ENCODE measurements at places on chromosomes 3 and 15. TPM values are rescaled to one million over a fixed set of nuclear protein-coding genes. Genes with fewer than 3 reads are reported as not detected.

The INSYN1 gene
- total RNA-seq, result not detected

The CD200 gene
- 0.86 TPM for total RNA-seq

The NRROS gene
- total RNA-seq, result 39.9 TPM

The IL17RE gene
- 1.3 TPM for total RNA-seq

The TLR9 gene
- 0.52 TPM for total RNA-seq

The CLRN1 gene
- total RNA-seq, result not detected

The EFHB gene
- total RNA-seq, result not detected

The CCR3 gene
- total RNA-seq, result 0.34 TPM

The NEK10 gene
- total RNA-seq, result 0.74 TPM

- DNase-seq, result no peak
- peaks cover 2% of the 10 kb centered on the region for H3K4me1 ChIP-seq
- H3K27ac ChIP-seq, result no peak overlapping the region
- no peaks in the 10 kb centered on the region for H3K36me3 ChIP-seq
- H3K4me3 ChIP-seq, result no peak overlapping the region
- peaks cover 8% of the 10 kb centered on the region for H3K27me3 ChIP-seq
Measured at GRCh38 chr15:40121911-40122638, 13.4 kb upstream of the BMF start.

GRCh38 chr15:90946941-90947576 lies 7.6 kb upstream of the RCCD1 start:
- H3K27ac ChIP-seq, result no peak overlapping the region
- H3K4me1 ChIP-seq, result no peaks in the 10 kb centered on the region
- H3K27me3 ChIP-seq, result no peaks in the 10 kb centered on the region
- peaks cover 60% of the 10 kb centered on the region for H3K36me3 ChIP-seq
- no peak overlapping the region for H3K4me3 ChIP-seq

DNA sequence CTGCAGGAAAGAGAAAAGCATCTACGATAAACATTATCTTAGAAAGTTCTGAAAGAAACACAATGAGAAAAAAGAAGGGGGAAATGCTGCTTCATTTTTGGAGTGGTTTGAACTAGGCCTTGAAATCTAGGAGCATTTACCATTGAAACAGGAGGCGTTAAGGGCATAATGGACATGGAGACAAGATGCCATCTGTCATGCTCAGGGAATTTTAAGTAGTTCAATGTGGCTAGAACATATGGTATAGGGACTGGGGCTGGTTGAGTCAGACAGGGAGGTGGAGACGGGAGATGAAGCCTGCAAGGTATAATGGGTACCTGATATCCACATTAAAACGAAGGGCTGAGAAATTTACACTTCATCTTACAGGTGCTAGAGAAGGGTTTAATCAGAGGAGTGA lies 10.4 kb upstream of the PLAAT1 start:
- no peak overlapping the region for H3K4me3 ChIP-seq
- H3K36me3 ChIP-seq, result no peaks in the 10 kb centered on the region
- H3K4me1 ChIP-seq, result no peaks in the 10 kb centered on the region
- no peaks in the 10 kb centered on the region for H3K27me3 ChIP-seq
- no peak for DNase-seq

GRCh38 chr15:62968699-62969098 lies 73.8 kb upstream of the TPM1 start:
- peaks cover 11% of the 10 kb centered on the region for H3K27me3 ChIP-seq
- no peak for DNase-seq
- H3K36me3 ChIP-seq, result no peaks in the 10 kb centered on the region
- no peak overlapping the region for H3K27ac ChIP-seq
- no peak overlapping the region for H3K4me3 ChIP-seq
- no peaks in the 10 kb centered on the region for H3K4me1 ChIP-seq

DNA sequence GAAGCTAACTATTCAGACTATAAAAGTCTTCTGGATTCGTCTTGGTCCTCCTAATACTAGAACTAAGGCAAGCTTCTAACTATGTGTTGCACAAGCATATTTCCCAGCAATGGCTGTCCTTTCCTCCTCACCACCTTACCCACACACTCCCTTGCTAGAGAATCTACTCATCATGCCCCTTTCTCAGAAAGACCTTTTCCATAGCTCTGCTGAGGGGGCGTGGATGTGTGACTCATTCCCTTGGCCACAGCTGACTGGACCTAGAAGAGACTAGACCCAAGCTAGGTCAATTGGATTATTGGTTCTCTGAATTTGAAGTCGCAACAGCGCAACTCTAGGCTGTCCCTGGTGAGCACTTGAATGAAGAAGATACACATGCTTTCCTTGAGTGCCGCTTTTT lies 47.1 kb downstream of the ERC2 start:
- H3K4me1 ChIP-seq, result no peaks in the 10 kb centered on the region
- no peak for DNase-seq
- H3K27me3 ChIP-seq, result peaks cover 6% of the 10 kb centered on the region
- H3K4me3 ChIP-seq, result no peak overlapping the region

DNA sequence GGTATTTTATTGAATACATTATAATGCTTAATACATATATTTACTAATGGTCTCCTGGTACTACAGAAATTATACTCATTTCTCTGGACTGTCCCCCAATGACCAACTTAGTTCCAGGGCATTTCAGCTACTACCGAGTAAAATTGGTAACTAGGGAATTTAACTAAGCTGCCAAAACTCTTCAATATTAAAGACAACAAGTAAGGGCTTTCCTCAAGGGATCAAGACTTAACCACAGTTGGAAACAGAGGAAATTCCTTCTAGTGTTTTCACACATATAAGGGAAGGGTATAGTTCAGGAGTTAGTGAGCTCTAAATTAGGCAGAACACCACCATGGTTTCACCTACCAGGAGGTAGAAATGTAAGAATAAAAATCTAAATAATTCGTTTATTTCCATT lies 357.4 kb downstream of the TBL1XR1 start:
- H3K27ac ChIP-seq, result no peak overlapping the region
- H3K27me3 ChIP-seq, result peaks cover under 1% of the 10 kb centered on the region
- no peaks in the 10 kb centered on the region for H3K36me3 ChIP-seq
- no peaks in the 10 kb centered on the region for H3K4me1 ChIP-seq
- DNase-seq, result no peak

- no peak for DNase-seq
- no peaks in the 10 kb centered on the region for H3K27me3 ChIP-seq
- no peaks in the 10 kb centered on the region for H3K36me3 ChIP-seq
Measured at GRCh38 chr15:71251584-71252043, 136.3 kb downstream of the THSD4 start.

DNA sequence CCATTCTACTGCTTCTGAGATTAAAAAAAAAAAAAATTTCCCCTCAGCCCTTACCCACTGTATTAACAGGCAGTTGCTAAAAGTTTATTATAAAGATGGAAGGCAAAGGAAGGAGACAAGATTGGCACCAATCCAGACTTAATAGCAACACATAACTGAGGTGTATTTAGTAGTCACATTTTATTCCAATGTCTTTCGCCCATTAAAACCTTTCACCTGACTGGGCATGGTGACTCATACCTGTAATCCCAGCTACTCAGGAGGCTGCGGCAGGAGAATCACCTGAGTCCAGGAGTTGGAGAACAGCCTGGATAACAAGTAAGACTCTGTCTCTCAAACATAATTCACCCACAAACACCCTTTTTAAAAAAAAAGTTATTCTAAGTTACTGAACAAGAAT lies 4.4 kb downstream of the ACAP2 start:
- no peak overlapping the region for H3K4me3 ChIP-seq
- H3K36me3 ChIP-seq, result peaks cover 17% of the 10 kb centered on the region
- no peak overlapping the region for H3K27ac ChIP-seq
- H3K27me3 ChIP-seq, result no peaks in the 10 kb centered on the region
- H3K4me1 ChIP-seq, result peaks cover 33% of the 10 kb centered on the region

DNA sequence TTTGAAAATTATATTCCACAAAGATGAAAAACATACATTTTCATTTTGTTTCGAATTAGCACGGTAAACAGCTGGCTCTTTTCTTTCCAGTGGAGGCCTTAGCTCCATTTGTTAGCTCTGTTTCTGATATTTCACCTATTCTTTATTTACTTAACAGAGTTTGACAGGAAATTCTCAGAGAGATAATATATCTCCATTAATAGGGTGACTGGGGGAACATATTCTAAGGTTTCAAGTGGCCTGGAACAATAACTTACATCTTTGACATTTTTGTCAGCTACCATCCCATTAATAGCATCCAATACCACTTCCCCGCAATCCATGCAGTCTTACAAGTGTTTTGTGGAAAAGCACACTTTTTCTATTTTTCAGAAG lies 577.6 kb upstream of the MDFIC2 start:
- no peaks in the 10 kb centered on the region for H3K4me1 ChIP-seq
- H3K4me3 ChIP-seq, result no peak overlapping the region
- H3K36me3 ChIP-seq, result no peaks in the 10 kb centered on the region
- no peaks in the 10 kb centered on the region for H3K27me3 ChIP-seq

- H3K27ac ChIP-seq, result no peak overlapping the region
- no peaks in the 10 kb centered on the region for H3K4me1 ChIP-seq
Measured at GRCh38 chr3:5840056-5840455, 652.5 kb downstream of the EDEM1 start.

DNA sequence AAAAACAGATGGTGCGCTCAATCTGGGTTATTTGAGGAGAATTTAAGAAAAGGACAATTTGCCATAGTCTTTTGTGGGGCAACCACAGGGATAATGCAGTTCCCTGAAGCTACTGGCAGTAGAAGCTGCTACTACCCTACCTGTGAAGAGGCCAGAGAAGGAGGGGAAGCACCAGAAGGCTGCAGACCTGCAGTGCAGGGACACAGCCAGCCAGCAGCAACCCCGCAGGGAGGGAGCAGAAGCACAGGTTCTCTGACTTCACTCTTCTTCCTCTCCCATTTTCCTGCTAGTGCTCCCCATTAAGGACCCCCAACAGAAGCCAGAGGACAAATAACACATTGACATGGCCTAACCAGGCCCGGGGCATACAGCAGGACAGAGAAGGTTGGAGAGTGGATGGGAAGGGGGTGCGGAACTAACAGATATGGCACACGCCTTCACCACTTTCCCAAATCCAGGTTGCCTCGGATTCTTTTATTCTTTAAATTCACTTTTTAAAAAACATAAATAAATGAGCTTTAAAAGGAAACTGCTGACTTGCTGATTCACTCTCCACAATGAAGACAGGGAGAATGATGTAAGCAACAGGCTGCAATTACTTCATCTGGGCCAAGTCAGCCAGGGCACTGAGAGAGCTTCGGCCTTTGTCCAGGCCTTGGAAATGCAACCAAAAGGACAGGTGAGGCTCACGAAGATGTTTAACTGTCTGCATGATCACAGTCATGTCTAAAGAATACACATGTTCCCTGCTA lies 30.1 kb downstream of the POPDC2 start:
- DNase-seq, result no peak
- no peaks in the 10 kb centered on the region for H3K36me3 ChIP-seq
- peaks cover 4% of the 10 kb centered on the region for H3K27me3 ChIP-seq
- no peak overlapping the region for H3K27ac ChIP-seq
- H3K4me1 ChIP-seq, result peaks cover 33% of the 10 kb centered on the region

GRCh38 chr3:150449169-150449721 lies 41.1 kb downstream of the TSC22D2 start:
- H3K4me1 ChIP-seq, result no peaks in the 10 kb centered on the region
- H3K4me3 ChIP-seq, result no peak overlapping the region
- no peaks in the 10 kb centered on the region for H3K36me3 ChIP-seq

DNA sequence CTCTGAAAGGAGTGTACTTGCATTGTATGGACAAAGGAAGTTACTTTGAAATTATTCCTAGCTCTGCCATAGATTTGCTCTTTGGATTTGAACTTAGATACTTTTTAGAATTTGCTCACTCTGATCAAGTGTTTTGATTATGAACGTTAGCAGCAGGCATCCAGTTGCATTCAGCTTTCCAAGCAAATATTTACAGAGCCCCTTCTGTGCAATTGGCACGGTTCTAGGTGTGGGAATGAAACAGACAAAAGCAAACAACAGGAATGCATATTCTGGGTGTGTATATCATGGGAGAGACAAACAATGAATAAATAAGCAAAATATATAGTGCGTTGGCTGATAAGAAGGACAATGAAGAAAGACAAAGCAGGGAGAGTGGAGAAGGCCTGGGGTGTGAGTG lies 125.5 kb upstream of the ADAMTS9 start:
- H3K27ac ChIP-seq, result no peak overlapping the region
- no peaks in the 10 kb centered on the region for H3K36me3 ChIP-seq
- no peaks in the 10 kb centered on the region for H3K27me3 ChIP-seq
- H3K4me3 ChIP-seq, result no peak overlapping the region
- no peak for DNase-seq

- H3K4me3 ChIP-seq, result no peak overlapping the region
- H3K27me3 ChIP-seq, result no peaks in the 10 kb centered on the region
- H3K27ac ChIP-seq, result peak overlapping the region; percentile 3
Measured at GRCh38 chr3:196135693-196136639, 54.1 kb upstream of the TFRC start.

GRCh38 chr3:1139071-1139470 lies 46.2 kb downstream of the CNTN6 start:
- no peak overlapping the region for H3K4me3 ChIP-seq

DNA sequence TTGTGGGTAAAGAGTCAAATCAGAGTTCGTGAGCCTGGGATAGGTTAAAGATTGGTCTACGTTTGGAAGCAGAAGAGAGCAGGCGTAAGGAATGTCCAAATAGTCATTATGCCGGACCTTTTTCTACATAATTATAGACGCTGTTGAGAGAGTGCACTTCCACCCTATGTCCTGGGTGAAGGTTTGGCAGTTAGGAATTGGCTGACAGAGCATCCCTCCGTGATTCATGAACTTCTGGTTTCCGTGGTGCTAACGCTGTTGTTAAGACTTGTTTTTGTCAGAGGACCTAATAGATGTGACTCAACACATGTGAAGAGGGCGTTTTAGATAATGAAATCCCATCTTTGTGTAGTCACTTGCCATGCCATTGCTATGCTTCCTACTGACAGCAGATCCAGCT lies 1.1 kb downstream of the EAF1 start:
- DNase-seq, result peak; percentile 33
- no peaks in the 10 kb centered on the region for H3K27me3 ChIP-seq
- peaks cover 53% of the 10 kb centered on the region for H3K36me3 ChIP-seq
- peak overlapping the region; percentile 98 for H3K27ac ChIP-seq

DNA sequence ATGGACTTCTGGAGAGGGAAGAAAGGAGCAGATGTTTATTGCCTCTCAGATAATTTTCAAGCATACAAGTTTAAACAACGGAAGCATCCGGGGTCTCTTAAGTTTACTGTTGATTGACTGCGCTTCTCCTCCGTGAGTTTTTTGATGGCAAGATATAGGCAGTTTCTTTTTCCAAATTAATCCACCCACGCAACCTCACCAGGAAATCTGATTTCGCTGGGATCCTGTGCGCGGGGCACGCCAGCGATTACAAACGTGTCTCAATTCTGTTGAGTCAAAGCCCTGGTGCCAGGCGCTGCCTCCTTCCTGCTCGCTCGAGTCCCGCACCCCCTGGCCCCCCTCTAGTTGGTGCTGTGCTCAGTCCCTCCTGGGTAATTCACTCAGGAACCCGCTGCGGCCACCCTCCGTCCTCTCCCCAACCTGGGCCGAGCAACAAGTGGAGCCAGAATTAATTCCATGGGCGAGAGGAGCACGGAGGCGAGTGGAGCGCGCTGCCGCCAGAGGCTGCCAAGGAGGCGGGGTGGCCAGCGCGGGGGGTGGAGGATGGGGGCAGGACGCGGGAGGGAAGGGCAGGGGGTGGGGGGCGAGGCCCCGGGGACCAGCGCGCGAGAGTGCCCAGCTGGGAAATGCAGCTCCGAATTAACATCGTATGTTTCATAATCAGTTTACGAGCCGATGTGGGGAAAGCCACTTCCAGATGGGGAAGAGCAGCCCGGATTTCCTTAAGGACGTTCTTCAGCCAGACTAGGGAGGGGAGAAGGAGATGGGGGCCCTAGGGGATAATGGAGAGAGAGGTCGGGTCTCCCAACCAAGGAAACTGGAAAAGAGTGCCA lies 6.0 kb downstream of the WNT5A start:
- H3K36me3 ChIP-seq, result no peaks in the 10 kb centered on the region
- H3K4me3 ChIP-seq, result no peak overlapping the region
- H3K27ac ChIP-seq, result no peak overlapping the region
- H3K4me1 ChIP-seq, result peaks cover 7% of the 10 kb centered on the region
- no peak for DNase-seq

- H3K4me3 ChIP-seq, result no peak overlapping the region
- no peaks in the 10 kb centered on the region for H3K4me1 ChIP-seq
- H3K36me3 ChIP-seq, result no peaks in the 10 kb centered on the region
Measured at GRCh38 chr3:159401069-159401468, 587.6 kb upstream of the IL12A start.

Data from activated CD8-positive, alpha-beta T cell treated with anti-CD3 and anti-CD28 coated beads, Interleukin-2, amount 10 ng/mL, durations not matched to agents 7 days and 5 days (primary cell).